Naive thymus-derived CD4-positive, alpha-beta T cell (primary cell): ENCODE measurements at places on chromosomes 7 and 10. TPM values are rescaled to one million over a fixed set of nuclear protein-coding genes. Genes with fewer than 3 reads are reported as not detected.

SCRN1 gene
- polyA plus RNA-seq = 1.8 TPM

C10orf105 gene
- polyA plus RNA-seq = not detected

NUDT13 gene
- 1.3 TPM for polyA plus RNA-seq

PRTFDC1 gene
- 0.13 TPM for polyA plus RNA-seq

SH2B2 gene
- 0.25 TPM for polyA plus RNA-seq

NOBOX gene
- not detected for polyA plus RNA-seq

HMX3 gene
- not detected for polyA plus RNA-seq

LIPN gene
- polyA plus RNA-seq = not detected
